ENCODE measurements at places on chromosomes 6 and 20.

DNA sequence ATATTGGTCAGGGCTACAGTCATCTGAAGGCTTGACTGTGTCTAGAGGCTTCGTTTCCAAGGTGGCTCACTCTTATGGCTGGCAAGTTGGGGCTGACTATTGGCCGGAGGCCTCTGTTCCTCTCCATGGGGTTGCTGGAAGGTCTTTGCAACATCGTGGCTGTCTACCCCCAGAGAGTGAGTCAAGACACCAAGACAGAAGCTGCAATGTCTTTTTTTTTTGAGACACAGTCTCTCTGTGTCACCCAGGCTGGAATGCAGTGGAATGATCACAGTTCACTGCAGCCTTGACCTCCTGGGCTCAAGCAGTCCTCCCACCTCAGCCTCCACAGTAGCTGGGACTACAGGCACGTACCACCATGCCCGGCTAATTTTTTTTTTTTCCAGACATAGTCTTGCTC is 29.4 kb upstream of the KIF3B start:
- no peak for DNase-seq

GRCh38 chr20:19867074-19867473 is 109.0 kb downstream of the RIN2 start:
- no peak for DNase-seq

- DNase-seq = no peak
Observed at GRCh38 chr20:15840636-15841301, 732.5 kb downstream of the KIF16B start.

GRCh38 chr6:26240157-26241032 is 124.6 kb upstream of the BTN3A2 start:
- peak; percentile 78 for DNase-seq

DNA sequence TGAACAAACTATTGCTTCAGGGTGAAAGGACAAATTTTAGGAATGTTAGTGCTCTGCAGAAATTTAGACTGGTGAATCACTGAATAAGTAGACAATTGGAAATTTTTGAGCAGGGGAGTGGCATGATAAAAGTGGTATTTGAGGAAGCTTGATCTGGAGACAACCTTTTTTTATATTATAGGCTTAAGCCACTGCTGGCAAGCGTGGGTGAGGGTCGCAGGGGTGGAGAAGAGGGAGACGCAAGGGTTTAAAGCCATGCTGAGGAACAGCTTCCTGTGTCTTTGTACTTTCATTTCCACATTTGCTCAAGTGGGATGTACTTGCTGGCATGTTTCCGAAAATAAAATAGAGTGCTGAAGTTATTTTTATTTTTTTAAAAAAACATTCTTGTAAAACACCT is 23.7 kb downstream of the NCOA7 start:
- DNase-seq = no peak

- DNase-seq = no peak
Observed at GRCh38 chr6:51269876-51270275, 451.2 kb downstream of the TFAP2B start.

DNA sequence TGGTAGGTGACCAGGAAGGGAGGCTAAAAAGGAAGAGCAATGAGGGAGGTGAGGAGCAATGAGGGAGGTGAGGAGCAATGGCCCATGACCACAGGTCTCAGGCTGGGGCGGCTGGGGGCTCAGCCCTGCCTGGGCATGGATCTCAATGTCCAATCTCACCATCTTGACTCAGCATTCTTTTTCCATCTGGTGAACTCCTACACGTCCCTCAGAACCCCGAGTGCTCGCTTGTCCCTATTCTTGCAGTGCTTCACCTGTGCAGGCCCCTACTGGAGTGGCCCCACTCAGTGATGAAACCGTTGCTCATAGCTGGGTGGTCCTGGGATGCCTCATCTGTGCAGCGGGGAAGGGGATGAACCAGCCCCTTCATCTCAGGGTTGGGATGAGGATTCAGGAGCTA is 16.9 kb upstream of the RBBP8NL start:
- DNase-seq = no peak

DNA sequence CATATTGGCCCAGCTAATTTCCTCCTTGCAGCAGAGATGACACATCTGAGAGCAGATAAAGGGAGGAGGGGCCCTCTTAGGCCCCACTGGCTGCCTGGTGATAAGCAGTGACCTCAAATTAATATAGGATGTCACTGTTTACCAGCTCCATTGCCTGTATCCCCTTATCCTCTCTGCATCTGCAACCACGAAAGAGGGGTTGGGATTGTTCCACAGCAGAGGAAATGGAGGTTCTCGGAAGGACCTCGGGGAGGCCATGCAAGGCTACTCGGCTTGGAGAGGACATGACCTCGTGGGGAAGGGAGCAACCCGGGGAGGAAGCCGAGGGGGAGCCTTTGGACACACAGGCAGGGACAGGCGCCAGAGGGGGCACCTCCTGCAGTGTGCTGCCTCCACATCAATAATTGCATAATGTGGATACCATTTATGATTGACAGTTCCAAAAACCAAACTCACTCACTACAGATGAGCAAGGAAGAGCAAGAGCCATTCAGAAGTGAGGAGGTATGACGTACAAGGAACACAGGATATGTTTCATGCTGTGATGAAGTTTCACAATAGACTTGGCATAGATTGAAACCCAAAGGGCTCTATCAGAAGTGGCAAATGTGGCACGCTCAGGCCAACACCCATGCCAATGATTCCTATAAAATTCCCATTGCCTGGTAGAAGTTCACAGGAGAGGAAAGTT is 177.2 kb upstream of the RNF24 start:
- DNase-seq = no peak

DNA sequence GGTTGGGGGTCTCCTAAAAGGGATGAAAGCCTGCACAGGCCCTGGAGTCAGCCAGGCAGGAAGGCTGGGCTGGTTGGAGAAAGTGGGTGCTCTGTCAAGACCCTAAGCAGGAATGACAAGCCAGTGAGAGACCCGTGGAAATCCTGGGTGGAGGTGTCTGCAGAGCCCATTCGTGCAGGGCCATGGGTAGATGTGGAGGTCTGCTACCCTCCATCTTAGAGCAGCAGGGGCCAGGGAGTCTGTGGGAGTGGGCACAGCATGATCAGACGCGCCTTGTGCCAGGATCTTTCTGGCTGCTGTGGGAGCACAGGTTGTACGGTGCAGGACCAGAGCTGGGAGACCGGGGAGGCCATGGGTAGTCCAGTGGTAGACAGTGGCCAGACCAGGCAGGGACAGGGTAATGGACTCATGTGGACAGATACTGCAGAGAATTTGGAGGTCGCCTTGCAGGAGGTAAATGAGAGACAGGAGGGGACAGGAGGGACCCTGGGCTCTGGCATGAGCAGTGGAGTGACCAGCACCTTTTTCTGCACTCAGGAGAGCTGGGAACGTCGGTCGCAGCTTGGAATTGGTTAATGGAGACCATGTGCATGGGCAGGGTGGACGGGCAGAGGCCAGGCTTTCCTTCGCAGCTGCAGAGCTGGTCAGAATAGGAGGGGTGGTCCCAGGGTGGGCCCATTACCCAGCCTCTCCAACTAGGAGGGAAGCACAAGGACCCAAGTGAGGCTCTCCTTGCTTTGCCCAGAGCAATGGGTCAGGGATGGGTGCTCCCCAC is 203.5 kb upstream of the PMEPA1 start:
- no peak for DNase-seq

- peak; percentile 77 for DNase-seq
Observed at GRCh38 chr20:37226889-37227288, 34.7 kb downstream of the GHRH start.

DNA sequence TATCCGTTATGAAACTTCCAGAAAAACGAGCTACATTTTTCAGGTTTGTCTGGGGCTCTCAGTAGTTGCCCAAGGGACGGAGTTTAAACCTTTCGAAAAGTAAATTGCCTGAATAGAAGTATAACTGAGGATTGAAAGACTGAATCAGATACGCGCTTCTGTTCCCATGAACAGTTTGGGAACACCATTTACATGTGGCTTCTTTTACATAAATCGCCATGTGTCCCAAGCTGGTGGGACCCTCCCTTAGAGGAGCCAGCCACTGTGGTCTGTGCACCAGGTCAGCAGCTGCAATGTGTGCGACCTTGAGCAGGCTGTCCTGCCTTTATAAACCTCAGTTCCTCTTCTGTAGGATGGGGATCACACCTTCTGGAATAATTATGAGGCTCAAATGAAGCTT is 11.0 kb downstream of the ENTPD6 start:
- no peak for DNase-seq

DNA sequence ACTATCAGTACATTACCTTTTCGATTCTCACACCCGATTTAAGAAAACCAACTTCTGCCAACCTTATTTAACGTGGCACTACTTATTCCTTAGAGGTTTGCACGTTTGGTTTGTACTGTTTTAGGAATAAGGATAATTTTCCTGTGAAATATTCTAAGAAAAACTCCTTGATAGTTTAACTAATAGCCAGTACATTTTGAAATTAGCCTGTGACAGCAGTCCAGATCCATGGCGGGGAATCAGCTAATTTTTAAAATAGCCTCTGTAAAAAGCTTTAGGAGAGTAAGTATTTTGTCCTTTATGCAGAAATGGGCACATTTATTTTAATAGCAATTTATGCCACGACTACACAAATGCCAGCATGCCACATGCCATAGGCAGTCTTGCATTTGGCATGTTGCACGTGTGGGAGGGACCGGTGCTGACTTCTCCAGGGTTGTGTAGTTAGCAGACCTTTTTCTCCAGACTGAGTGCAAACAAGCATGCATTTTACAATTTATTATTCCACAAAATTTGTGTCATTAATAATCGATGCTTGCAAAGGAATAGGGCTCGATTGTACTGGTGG is 6.2 kb downstream of the FOXC1 start:
- no peak for DNase-seq

DNA sequence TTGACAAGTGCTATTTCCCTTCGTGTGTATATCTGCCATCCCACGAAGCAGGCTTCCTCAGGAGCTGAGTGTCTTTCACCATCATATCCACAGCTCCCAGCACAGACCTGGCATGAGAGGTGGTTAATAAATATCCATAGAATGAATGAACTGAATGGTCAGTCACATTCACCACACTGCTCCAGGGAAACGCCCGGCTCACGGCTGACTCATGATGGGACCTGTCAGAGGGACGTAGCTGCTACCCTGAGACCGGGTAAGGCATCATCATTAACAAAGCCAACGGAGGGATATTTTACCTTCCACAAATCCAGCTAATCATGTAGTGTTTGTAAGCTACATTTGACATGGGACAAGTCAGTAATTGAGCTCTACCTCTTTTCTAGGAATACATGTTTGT is 12.5 kb downstream of the AGPAT4 start:
- DNase-seq = no peak

- DNase-seq = no peak
Observed at GRCh38 chr6:100518588-100518987, 53.9 kb upstream of the SIM1 start.

- DNase-seq = no peak
Observed at GRCh38 chr6:30113003-30113759, at the start of gene TRIM31. Gene TRIM31 (minus strand): TSS chr6:30113090. CDS start chr6:30112805, 285 bp downstream.

All from Right ventricle myocardium inferior (tissue), 1 donor.